Activated CD8-positive, alpha-beta T cell treated with anti-CD3 and anti-CD28 coated beads, Interleukin-2, amount 10 ng/mL, durations not matched to agents 7 days and 5 days (primary cell): ENCODE measurements at places on chromosomes 1 and 21. TPM values are rescaled to one million over a fixed set of nuclear protein-coding genes. Genes with fewer than 3 reads are reported as not detected.

- H3K27ac ChIP-seq: no peak overlapping the region
- DNase-seq: no peak
- H3K4me1 ChIP-seq: peaks cover 35% of the 10 kb centered on the region
- peaks cover 10% of the 10 kb centered on the region for H3K36me3 ChIP-seq
- H3K27me3 ChIP-seq: no peaks in the 10 kb centered on the region
These were observed 141.7 kb upstream of the EDN2 start for GRCh38 chr1:41626146-41626545.

GRCh38 chr1:48878191-48878940 is 101.7 kb upstream of the BEND5 start:
- H3K4me3 ChIP-seq: no peak overlapping the region
- no peak for DNase-seq
- peaks cover 3% of the 10 kb centered on the region for H3K27me3 ChIP-seq
- H3K4me1 ChIP-seq: no peaks in the 10 kb centered on the region

GBP5 gene
- total RNA-seq: 261 TPM

DHRS3 gene
- total RNA-seq: 89.5 TPM
